Muscle of arm (tissue), 14 donors: ENCODE measurements at places on chromosomes 13 and 19.

DNA sequence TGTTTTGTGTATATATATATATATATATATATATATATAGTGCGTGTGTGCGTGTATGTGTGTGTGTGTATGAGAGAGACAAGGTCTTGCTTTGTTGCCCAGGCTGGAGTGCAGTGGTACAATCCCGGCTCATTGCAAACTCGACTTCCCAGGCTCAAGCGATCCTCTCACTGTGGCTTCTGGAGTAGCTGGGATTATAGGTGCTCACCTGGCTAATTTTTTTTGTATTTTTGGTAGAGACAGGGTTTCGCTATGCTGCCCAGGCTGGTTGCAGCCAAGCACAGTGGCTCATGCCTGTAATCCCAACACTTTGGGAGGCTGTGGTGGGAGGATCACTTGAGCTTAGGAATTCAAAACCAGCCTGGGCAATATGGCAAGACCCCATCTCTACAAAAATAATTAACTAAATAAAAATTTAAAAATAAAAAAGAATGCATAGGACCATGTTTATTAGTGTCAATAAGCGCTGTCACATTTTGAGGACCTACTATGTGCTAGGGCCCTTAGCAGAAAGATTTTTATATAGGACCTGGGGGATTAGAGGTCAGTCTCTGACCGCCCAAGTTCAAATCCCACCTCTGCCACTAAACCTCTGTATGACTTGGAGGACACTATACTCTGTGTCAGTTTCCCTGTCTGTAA, 1.8 kb downstream of the PVR start:
- no peak for DNase-seq

- no peak for DNase-seq
Observed at GRCh38 chr13:91744284-91744683, 345.9 kb downstream of the GPC5 start.

DNA sequence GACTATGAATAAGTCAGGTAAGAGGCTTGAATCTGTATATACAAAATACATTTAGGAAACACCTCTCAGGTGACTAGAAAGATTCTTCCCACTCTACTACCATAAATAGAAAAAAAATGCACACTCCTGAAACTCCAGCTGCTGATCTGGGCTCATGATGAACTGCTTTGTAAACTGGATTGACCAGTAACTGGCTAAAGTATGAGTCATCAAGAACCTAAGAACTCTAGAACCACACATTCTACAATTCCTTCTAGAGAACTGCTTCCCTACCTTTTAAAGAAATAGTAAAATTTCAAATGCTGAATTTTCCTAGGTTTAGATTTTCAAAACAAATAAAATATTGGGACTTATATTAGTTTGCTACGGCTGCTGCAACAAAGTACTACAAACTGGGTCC, 55.2 kb downstream of the ELF1 start:
- DNase-seq: no peak

DNA sequence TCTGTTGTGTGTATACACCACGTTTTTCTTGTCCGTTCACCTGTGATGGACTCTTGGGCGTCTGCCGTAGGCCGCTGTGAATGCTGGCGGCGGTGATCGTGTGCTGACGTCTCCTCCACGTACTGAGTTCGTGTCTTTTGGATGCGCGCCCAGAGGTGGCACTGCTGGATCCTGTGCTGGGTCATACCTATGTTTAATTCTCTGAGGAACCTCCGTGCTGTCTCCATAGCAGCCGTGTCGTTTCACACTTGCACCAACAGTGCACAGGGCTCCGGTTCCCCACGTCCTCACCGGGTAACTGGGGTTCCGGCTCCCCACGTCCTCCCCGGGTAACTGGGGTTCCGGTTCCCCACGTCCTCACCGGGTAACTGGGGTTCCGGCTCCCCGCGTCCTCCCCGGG, 56.2 kb downstream of the ATP11A start:
- no peak for DNase-seq

DNA sequence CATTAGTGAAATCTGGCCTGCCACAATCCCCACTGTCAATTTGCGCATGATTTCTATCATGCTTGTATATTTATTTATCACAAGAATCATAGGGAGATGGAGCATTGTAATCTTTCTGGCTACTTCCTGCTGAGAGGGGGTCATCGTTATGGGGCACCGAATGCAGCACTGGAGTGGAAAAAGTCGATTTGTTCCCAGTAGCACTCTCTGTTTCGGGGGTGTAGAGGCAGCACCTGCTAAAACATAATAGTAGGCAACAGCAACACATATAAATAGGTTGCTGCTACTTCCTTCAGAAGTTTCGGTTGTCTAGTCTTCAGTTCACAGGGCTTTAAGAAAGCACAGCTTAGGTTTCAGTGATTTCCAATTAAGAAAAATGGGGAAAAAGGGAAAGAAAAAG, 23.4 kb upstream of the CEACAM21 start:
- DNase-seq: no peak

- DNase-seq: no peak
Observed at GRCh38 chr19:33094436-33095067, 13.6 kb downstream of the GPATCH1 start.
